HuH-7.5 (cell line): ENCODE measurements at places on chromosomes 12 and 14.

- DNase-seq: no peak
Observed at GRCh38 chr12:85352016-85352415, 72.0 kb downstream of the ALX1 start.

DNA sequence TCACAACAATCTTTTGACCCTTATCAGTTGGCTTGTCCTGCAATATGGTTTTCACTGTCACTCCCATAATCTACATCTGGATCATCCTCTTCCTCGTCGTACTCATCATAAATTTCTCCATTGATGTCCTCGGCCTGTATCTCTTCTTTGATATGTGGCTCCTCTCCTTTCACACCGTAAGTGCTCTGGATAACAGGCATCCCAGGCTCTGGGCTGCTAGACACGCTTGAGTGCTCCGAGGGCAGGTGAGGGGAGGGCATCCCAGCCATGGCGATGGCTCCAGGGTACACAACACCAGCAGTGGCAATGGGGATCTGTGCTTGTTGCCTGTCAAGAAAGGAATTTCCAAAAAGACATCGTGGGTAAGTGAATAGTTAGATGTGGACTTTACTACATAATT lies 415.3 kb downstream of the SOX5 start:
- DNase-seq: no peak

DNA sequence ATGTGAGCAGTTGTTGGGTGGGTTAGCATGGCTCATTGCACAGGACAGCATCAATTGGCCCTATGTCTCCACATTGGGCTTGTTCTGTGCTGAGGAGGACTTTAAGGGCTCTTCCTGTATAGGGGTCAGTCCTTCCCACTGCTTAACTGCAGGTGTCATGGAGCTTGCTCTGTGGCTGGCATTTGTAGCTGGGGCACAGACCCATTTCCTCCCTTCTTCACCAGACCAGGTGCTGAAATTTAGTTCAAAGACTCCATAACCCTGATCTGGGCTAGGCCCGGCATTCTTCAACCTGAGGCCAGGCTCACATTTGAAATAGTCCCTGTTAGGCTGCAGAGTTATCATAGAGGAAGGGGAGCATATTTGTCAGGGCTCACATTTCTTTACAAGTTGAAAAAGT lies 12.8 kb downstream of the CHST11 start:
- DNase-seq: no peak

GRCh38 chr14:24196071-24197055 lies 1.1 kb upstream of the TM9SF1 start:
- no peak for DNase-seq

- no peak for DNase-seq
Observed at GRCh38 chr12:108568338-108569154, 6.2 kb downstream of the ISCU start.

DNA sequence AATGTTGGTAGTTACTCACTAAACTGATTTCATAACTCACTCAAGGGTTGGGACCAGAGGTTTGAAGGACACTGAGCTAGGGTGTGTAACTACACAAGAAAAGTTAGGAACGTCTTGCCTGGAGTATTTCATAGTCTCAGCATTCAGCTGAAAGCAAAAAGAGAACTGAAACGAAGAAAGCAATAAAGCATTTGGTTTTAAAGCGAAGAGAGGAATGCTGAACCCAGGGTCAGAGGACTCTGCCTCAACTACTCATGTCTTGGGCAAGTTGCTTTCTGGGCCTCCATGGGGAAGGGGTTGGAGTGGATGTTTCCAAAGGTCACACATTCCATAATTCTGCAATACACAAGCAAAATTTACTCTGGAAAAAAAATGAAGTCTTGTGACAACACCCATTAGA lies 1.4 kb downstream of the GNS start:
- DNase-seq: no peak

DNA sequence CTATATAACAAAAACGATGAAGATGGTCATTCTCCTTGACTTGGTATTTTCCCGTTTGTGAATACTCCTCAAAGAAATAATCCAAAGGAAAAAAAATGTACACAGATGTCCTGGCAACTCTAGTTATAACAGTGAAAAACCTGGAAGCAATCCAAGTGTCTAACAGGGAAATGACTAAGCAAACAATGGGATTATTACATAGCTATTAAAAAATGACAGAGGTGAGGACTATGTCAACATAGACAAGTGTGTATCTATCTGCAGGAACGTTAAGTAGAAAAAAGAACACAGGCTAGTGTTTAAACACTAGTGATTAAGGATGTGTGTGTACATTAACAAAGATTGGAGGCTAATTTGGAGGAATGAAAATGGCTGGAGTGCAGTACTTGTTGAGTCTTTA lies 5.9 kb upstream of the APOLD1 start:
- no peak for DNase-seq

DNA sequence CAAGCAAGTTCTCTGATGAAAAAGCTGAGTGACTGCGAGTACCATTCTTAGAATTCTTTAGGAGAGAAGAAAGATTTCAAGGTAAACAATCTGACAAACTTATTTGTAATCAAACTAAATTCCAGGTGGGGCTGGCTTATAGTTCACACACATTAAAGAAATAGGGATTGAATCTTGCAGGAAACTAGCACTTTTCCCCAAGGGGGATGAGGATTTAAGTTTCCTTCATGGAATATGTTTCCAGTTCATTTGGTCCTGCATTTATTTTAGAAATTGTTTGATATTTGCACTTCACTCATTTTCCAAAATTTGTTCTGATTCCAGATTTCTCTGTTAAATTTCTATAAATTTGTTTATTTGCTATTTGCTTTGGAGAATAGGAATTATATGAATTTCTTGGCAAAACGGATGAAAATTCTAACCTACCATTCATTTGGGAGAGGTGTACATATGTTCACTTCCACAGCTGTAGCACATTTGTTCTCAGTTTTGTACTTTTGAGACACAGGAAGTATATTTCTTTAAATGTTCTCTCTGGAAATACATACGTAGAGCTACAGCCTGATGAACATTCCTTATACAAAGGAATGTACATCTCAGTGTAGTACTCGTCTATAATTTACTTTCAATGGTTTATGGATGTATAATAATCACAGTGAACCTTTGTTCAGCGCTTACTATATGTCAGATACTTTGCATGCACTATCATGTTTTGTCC lies 145.5 kb downstream of the AKAP6 start:
- no peak for DNase-seq

DNA sequence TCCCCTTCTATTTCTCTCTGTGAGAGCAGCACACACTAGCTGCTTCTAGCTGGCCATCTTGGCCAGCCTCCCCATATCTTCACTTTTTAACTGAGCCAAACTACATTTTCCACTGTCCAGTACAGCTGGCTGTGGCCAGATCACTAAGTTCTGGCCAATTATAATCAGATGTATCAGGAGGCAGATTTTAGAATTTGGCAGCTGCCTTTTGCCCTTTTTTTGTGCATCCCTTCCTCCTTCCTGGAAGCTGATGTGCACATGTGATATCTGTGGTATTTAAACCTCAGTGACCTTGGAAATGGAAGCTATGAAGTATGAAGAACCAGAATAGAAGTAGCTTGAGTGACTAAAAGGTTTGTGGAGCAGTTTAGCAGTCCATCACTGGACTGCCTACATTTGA lies 49.8 kb upstream of the ANO6 start:
- DNase-seq: no peak

GRCh38 chr12:28905220-28905955 lies 243.7 kb upstream of the FAR2 start:
- DNase-seq: no peak

- no peak for DNase-seq
Observed at GRCh38 chr12:129532707-129533499, 370.9 kb downstream of the TMEM132D start.

DNA sequence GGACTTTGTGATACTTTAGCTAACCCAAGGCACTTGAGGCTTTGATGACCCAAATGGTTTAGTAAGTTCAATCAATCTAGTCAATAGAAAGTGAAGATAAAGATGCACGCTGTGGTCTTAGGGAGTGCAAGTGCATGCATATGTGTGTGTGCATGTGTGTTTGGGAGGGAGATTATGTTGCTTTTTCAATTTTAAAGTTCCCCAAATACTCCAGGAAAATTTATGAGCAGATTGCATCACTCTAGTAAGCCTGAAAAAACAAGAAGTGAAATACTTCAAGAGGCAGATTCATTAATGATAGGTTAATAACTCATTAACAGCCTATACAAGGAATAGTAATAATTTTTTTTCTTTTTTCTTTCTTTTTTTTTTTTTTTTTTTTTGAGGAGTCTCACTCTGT lies 12.4 kb upstream of the SIX1 start:
- no peak for DNase-seq

- no peak for DNase-seq
Observed at GRCh38 chr12:96729886-96730285, 177.2 kb upstream of the NEDD1 start.

GRCh38 chr12:16003460-16003859 lies 92.3 kb downstream of the DERA start:
- DNase-seq: no peak

- DNase-seq: no peak
Observed at GRCh38 chr12:124916374-124917134, 2.1 kb upstream of the UBC start.

- DNase-seq: peak; percentile 90
Observed at GRCh38 chr14:70809225-70810219, at the start of gene MAP3K9. Gene MAP3K9, minus strand, starts transcription at chr14:70809513. Its CDS starts 342 bp downstream, at chr14:70809171.

DNA sequence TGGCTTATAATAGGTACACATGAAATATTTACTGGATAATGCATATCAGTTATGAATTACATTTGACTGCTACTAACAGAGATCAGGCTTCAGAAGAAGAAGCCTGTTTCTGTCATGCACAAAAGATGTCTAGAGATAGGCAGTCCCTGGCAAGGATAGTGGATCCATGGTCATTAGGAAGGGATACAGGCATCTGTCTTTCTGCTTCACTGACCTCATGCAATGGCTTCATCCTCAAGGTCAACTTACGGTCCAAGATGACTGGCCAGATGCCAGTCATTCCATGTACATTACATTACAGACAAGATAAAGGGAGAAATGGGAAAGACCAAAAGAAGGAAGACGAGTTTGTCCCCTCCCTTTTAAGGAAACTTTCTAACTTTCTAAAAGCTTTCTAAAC lies 94.0 kb downstream of the NUAK1 start:
- no peak for DNase-seq

DNA sequence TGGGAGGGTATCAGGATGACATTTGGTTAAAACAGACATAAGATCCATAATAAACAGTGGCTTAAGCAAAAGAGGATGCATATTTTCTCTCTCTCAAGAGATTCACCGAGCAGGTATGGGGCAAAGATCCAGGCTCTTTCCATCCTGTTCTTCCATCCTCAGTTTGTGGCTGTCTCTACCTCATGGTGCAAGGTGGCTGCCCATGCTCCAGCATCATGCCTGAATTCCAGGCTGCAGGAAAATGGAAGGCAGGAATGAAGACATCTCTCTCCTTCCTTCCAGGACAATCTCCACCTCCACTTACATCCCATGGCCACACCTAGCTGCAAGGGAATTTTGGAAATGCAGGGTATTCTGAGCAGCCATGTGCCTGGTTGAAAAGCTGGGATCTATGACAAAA lies 136.0 kb downstream of the GLT1D1 start:
- DNase-seq: no peak

DNA sequence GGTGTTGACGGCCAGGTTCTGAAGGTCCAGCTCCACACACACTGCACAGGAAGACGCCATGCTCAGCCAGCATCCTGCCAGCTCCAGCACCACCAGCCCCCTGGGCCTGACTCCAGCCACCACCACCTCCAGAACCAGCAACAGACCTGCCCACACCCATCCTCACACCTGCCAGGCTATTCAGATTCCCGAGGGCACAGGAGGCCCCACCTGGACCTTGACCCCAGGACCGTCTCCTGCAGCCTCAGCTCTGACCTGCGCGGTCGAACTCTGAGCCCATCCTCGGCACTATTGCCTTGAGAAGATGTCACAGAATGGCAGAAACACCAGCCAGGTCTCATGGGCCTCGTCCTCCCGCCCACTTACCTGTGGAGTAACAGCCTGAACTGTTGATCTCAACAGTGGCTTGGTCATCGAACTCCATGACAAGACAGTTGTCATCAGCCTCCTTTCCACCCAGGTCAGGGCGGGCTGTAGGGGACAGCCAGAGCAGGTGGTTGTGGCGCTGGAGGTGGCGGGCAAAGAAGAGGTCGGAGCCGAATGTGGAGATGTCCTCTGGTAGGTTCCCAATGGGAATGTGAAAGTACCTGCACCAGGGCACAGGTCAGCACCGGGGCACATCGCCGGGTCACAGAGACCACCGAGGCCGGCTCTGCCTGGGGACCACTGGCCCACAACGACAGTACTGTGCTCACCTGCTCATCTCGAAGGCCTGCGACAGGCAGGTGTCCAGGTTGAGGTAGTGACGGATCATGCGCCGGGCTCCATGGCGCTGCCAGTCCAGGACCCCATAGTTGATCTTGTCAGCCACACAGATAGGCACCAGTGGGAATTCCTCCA lies 23.5 kb downstream of the P2RX2 start:
- no peak for DNase-seq

DNA sequence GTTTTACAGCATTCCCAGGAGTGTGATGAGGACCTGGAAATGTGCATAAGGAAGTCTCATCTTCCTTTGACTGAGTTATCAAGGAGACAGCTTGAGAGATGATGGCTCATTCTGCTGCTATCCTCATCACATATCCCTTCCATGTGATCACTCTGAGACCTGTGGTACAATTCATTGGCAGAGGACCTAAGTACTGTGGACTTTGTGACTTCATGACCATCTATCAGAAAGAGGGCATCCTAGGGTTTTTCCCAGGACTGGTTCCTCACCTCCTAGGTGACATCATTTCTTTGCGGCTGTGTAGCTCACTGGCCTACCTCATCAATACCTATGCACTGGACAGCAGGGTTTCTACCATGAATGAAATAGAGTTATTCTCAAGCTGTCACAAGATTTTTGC lies 172.1 kb upstream of the PLEKHG7 start:
- no peak for DNase-seq

- peak; percentile 9 for DNase-seq
Observed at GRCh38 chr12:22856178-22856577, 231.2 kb downstream of the ETNK1 start.

- no peak for DNase-seq
Observed at GRCh38 chr12:28620281-28620680, 430.0 kb downstream of the CCDC91 start.

DNA sequence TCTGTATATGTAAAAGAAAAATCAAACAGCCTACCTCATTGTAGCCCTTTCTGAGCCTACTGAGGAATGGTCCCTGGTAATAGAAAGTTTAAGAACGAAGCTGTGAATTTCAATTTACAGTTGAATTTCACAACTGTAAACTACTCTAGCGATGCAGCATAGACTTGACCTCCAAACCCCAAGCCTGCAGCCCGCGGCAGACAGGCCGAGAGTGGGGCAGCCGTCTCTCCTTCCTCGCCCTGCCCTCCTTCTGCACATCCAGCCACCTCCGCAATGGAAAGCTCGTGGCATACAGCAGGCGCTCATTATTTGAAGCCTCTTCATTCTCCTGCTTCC lies 15.3 kb downstream of the RNASE2 start:
- peak; percentile 20 for DNase-seq

DNA sequence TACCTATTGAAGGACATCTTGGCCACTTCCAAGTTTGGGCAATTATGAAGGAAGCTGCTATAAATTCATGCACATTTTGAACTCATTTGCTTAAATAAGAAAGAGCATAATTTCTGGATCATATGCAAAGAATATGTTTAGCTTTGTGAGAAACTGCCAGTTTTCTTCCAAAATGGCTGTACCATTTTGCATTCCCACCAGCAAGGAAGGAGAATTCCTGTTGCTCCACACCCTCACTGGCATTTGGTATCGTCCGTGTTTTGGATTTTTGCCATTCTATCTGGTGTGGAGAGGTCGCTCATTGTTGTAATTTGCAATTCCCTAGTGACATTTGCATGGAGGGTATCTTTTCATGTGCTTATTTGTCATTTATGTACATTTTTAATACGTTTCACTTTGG lies 339.3 kb downstream of the DAD1 start:
- DNase-seq: no peak
